ENCODE measurements at places on chromosomes 12 and 14.

GRCh38 chr12:54701940-54702592 is 53.9 kb upstream of the DCD start:
- DNase-seq = no peak

DNA sequence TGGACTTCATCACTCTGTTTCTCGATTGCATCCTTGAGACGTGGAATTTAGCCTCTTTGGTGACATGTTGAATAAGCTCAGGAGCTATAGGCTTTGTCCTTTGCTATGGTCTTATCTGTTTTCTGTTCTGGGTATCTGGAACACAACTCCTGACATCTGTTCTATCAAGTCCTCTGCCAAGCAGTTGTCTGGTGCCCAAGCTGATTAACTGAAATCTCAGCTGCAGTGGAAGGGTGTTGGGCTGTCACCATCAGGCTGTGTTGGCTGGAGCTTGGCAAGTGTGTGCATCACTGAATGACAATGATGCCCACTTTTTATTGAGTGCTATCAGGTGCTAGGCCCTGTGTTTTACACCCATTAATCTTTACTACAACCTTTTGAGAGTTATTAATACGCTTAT is 77.8 kb downstream of the SMOC1 start:
- no peak for DNase-seq

DNA sequence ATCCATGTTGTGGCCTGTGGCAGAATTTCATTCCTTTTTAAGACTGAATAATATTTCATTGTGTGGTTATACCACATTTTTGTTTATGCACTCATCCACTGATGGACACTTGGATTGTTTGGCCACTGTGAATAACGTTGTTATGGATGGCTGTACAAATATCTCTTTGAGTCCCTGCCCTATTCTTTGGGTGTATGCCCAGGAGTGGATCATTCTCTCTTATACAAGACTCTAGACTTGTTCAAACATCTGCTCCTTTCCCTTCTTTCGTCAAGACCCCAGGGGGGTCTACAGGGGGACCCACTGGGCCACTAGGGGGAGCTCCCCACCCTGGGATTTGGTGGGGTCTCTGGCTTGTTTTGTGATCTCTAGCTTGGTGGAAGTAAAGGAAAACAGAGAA is 77.4 kb downstream of the FBXL14 start:
- no peak for DNase-seq

GRCh38 chr14:92819011-92819597 is 25.0 kb downstream of the GOLGA5 start:
- DNase-seq = no peak

DNA sequence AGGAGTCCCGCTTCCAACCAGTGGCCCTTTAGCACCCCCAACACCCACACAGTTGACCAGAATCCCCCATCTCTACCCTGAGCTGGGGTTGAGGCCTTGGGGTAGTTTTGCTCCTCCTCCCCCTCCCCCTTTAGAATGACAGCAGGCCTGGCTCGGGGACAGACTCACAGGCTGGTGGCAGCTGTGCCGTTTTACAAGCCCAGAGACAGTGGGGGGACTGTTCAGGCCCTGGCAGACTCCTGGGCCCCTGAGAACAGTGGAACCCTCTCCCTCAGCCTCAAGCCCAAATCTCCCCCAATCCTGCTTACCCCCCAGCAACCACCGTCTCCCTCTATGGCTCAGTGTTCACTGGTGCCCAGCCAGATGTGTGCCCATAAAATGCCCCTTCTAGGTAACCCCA is 10.1 kb downstream of the TMEM119 start:
- no peak for DNase-seq

DNA sequence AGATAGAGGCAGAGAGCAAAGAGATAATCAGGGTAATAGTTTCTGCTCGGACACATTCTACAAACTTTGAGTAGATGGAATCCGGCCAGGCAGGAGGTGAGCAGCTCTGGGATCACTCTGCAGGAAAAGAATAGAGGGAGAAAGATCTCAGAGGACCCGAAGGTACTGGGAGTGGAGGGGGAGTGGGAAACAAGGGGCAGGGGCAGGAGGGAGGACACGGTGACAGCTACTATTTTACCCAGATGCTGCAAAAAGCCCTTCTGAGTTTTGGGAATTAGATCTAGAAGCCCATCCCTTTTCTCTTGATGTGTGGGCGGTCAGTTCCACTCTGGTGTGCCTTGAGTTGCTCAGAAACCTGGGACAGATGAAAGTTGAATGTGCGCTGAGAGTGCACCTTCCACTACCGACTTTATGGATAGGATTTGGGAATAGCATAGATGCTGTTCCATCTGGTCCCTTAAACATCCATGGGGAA is 556 bp downstream of the GPRC5A start:
- no peak for DNase-seq

DNA sequence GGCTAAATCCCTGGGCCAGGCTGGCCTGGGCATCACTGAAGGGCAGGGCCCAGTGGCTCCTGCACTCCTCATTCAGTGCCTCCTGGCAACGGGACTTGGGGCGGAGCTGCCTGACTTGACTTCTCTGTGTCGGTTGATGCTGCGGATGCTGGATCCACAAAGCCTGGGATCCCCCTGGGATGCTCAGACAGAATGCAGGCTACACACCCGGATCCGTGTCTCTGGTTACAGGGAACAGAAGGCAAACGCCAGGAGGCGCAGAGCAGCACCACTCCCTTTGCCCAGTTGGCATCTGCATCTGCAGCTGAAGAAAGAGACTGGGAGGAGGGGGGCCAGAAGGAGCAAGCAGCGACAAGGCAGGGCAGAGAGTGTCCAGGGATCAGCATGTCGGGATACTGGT is 154.5 kb upstream of the FKBP4 start:
- no peak for DNase-seq

DNA sequence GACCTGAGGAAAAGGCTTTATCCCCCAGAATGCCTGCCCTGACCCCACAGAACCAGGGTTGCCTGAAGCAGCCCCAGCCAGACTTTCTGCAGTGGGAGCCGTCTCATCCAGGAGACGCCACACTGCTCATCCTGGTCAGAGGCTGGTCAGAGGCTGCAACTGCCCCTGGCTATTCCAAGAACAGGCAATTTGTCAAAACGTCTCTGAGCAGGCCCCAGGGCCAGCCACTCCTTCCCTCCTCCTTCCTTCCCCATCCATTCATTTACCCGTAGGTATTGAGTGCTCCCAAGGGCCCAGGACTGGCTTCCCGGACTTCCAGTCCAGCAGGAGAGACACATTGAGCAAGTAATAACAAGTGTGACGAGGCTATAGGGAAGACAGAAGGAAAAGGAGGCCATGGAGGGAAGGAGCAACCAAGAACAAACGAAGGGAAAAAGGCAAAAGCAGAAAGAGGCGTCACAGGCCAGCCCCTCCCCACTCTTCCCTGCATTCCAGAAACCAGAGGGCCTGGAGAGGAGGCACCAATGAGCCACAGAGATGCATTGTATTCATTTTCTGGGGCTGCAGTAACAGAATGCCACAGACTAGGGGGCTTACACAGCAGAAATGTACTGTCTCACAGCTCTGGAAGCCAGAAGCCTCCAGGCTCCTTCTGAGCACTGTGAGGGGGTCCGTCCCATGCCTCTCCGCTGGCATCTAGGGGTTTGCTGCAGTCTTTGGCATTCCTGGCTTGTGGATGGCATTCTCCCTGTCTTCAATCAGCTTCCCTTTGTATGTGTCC is 21.0 kb upstream of the CD9 start:
- DNase-seq = no peak

- no peak for DNase-seq
Measured at GRCh38 chr12:59147791-59148190, 227.5 kb upstream of the LRIG3 start.

GRCh38 chr12:130655881-130656280 is 60.2 kb downstream of the RIMBP2 start:
- no peak for DNase-seq

- no peak for DNase-seq
Measured at GRCh38 chr12:40730281-40730680, 38.0 kb downstream of the CNTN1 start.

- DNase-seq = no peak
Measured at GRCh38 chr12:10965476-10965875, 21.2 kb downstream of the TAS2R50 start.

DNA sequence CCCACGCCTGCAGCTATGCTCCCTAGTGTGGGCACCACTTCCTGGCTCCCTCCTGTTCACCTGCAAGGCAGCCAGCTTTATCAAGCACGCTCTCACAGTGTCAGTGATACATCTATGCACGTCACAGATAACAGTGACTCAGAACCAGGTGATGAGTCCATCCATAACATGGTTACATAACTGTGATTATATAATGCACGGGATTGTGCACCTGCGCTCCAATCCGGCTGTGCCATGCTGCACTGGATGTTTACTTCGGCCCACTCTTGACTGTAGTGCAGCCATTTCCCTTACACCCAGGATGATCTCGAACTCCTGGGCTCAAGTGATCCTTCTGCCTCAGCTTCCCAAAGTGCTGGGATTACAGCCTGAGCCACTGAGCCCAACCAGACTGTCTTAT is 38.4 kb upstream of the CEP83 start:
- DNase-seq = no peak

- DNase-seq = no peak
Measured at GRCh38 chr12:129672110-129672509, 231.7 kb downstream of the TMEM132D start.

GRCh38 chr14:20440882-20441281 is 4.9 kb upstream of the KLHL33 start:
- DNase-seq = no peak

- no peak for DNase-seq
Measured at GRCh38 chr12:121801595-121802484, 2.0 kb upstream of the SETD1B start.

DNA sequence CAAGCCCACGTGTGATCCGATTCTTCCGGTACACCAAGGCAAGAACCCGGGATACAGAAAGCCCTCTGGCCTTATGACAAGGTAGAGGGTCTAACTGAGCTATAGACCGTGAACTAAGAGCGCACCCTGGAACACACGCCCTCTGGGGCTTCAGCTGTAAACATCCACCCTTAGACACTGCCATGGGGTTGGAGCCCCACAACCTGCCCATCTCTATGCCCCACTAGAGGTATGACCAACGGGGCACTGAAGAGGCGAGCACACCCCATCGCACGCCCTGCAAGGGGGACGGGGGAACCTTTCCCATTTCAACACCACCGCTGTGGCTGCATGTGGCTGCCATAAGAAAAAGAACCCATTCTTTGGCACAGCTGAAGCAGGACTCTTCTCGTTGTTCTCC is 1206.0 kb upstream of the TMEM132C start:
- DNase-seq = no peak

DNA sequence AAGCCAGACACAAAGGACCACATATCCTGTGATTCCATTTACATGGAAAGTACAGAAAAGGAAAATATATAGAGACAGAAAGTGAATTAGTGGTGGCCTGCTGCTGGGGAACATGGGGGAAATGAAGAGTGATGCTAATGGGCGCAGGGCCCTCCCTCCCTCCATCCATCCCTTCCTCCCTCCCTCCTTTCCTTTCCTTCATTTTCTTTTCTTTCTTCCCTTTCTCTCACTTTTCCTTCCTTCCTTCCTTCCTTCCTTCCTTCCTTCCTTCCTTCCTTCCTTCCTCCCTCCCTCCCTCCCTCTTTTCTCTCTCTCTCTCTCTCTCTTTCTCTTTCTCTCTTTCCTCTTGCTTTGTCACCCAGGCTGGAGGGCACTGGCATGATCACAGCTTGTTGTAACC is 37.3 kb downstream of the ARL6IP4 start:
- peak; percentile 5 for DNase-seq

- no peak for DNase-seq
Measured at GRCh38 chr14:90592655-90593054, 195.8 kb downstream of the CALM1 start.

- DNase-seq = no peak
Measured at GRCh38 chr12:75554556-75554880, 43.1 kb upstream of the KRR1 start.

- DNase-seq = no peak
Measured at GRCh38 chr12:115444346-115444745, 760.4 kb upstream of the TBX3 start.

DNA sequence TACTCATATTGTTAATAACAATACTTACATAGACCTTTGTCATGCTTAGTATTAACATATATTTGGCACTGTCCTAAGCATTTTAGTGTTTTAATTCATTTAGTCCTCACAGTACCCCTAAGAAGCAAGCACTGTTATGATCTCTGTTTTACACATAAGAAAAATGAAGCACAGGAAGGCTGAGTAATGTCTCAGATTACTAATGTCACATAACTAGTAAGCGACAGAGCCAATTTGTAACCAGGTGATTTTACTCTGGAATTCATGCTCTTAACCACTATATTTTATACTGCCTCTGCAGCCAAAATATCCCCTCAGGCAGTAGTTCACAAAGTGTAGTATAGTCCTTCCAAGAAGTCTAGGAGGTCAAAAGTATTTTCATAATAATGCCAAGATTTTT is 20.3 kb downstream of the TMEM253 start:
- no peak for DNase-seq

DNA sequence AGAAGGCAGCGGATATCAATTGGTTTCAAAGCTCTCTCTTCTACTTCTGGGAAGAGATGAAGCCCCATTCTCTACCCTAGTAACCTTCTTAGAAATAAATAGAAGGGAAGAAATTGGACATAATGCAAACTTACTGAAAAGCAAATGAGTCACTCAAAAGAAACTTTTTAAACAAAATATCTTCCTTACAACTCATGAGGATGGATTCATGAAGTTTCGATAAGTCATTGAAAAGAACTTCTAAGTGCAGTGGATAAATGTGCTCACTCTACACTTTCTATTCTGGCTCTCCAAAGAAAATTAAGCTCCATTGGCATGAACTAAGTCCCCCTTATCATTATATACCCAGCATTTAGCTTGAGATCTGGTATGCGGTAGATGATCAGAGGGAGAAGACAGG is 899.5 kb downstream of the RPS29 start:
- DNase-seq = no peak

- DNase-seq = no peak
Measured at GRCh38 chr14:71918955-71919354, 13.3 kb upstream of the RGS6 start.

- no peak for DNase-seq
Measured at GRCh38 chr14:69357544-69358200, 40.4 kb downstream of the ERH start.

DNA sequence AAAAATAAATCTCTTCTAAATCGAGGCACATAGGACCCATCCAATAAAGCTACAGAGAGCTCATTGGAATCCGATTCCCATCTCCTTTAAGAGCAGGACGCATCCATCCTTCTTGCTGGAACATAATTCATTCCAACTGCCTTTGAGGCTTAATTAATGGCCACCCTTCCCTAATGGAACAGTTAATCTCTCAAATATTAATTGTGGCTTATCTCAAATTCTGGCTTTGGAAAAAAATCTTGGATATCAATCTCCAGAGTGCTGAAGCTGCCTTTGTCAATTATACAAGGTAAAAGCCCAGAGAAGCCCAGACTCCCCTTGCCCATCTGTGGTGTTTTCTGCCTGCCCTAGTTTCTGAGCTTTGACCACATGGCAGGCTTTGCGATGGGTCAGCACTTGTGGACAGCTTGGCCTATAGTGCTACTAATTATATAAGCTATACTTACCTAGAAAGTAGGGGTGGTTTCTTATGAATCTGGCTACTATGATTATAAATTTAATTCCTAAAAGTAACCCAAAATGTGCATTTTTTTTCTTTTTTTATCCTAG is 246.3 kb downstream of the NUAK1 start:
- no peak for DNase-seq

- no peak for DNase-seq
Measured at GRCh38 chr12:75672200-75672599, 160.8 kb upstream of the KRR1 start.

- DNase-seq = peak; percentile 70
Measured at GRCh38 chr12:71594214-71594948, 69.3 kb downstream of the ZFC3H1 start.

- DNase-seq = no peak
Measured at GRCh38 chr14:83071888-83072501, 1538.3 kb upstream of the SEL1L start.

GRCh38 chr12:93671044-93671443 is 6.1 kb upstream of the CRADD start:
- no peak for DNase-seq
